Karpas-422 (cell line): ENCODE measurements at places on chromosomes 11 and 22.

- DNase-seq = no peak
Measured at GRCh38 chr11:15720460-15720859, 605.7 kb downstream of the INSC start.

DNA sequence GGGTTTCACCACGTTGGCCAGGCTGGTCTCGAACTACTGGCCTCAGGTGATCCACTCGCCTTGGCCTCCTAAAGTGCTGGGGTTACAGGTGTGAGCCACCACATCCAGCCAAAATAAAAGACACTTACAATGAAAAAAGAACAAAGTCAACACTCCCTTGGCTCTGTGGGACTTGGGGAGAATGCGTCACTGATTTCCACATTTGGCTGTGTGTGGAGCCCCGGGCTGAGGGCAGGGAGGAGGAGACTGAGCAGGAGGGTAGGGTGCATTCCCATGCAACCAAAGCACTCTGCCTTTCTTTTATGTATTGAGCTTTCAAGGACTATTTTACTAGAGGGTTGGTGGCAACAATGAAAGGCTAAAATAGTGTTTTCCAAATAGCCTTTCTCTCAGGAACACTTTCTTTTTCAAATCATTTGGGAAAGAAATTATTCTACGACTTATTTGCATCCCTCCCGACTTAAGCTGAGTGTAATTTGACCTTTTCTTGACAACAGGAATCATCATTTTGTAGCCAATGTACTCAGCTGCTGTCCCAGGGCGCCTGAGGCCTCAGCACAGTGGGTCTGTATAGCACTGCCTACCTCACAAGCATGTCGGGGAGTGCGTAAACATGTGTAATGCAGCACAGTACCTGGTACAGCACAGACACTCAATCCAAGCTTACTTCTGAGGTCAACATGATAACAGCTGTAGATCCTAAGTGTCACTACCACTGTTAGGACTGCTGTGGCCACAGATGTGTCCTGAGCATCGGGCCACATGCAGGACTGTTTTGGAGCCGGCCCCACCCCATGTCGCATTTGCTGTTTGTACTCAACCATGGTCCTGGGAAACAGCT, 10.1 kb upstream of the SERPIND1 start:
- DNase-seq = no peak

DNA sequence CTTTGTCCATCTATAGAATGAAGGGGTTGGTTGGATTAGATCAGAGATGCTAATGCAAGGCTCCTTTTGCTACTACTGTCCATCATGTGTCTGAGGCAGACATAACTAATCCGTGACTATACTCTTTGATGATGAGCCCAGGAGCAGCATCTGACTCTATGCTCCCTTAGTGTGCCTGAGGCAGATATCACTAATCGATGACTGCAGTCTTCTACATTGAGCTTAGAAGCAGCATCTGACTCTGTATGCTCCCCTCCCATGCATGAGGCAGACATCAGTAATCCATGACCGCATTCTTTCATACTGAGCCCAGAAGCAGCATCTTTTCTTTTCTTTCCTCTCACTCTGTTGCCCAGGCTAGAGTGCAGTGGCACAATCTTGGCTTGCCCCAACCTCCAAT, 4.2 kb downstream of the TCN2 start:
- DNase-seq = no peak

DNA sequence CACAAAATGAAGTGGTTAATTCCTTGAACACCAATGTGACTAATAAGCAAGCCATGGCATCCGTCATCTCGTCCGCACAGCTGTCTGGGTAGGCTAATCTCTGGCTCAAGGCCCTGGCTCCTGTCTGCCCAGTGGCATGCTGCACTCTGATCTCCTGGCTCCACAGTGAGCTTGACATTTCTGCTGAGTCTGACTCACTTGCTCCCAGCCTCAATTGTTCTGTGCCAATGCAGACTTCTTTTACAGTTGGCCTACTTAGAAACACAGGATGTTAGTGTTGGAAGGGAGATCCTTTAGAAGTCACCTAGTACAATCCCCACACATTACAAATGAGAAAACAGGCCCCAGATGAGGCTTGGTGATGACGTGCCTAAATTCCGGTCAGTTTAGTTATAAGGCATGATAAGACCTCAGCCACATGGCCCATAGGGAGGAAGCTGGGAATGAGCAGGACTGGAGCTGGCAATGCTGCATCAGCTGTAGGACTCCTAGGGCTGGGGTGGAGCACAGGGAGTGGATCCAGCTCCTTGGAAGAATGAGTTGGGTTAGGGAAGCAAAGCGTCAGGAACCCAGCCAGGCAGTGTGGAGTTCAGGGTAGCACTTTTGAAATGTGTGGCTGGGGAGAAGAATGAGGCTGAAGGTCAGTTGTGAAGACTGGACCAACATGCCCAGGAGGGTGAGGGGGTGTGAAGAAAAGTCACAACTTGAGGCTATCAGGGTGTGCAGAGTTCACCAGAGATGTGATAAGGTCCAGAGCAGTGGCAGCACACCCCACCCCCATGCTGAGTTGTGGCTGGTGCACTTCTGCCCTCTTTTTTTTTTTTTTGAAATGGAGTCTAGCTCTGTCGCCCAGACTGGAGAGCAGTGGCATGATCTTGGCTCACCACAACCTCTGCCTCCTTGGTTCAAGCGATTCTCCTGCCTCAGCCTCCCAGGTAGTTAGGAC, 70.2 kb upstream of the EED start:
- DNase-seq = no peak

DNA sequence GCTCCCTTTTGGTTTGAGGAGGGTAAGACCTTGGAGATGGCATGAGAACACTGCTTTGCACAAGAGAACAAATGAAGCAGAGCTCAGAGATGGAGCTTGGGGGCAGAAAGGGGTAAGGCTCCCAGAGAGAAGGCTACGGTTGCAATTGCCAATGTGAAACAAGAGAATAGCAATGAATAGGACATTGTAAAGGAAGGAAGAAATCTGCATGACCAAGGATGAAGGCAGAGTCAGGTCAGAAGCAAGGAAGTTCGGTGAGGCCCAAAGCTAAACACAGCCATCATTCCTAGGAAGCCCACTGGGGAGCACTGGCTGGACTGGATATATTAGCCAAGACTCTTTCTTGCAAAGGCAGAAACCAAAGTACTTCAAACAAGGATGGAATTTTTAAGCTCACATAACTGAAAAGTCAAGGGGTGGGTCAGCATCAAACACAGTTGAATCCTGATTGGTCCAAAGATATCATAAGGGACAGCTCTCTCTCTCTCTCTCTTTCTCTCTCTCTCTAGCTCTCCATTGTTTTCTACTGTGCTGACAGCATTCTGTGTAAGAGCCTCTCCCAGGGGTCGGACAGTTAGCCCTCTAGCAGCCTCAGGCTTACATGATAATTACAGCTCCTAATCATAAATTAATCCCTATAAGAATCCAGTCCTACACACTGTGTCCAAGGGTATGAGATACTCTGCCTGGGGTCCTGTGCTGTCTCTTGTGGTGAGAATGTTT, 484.3 kb downstream of the SOX6 start:
- no peak for DNase-seq

DNA sequence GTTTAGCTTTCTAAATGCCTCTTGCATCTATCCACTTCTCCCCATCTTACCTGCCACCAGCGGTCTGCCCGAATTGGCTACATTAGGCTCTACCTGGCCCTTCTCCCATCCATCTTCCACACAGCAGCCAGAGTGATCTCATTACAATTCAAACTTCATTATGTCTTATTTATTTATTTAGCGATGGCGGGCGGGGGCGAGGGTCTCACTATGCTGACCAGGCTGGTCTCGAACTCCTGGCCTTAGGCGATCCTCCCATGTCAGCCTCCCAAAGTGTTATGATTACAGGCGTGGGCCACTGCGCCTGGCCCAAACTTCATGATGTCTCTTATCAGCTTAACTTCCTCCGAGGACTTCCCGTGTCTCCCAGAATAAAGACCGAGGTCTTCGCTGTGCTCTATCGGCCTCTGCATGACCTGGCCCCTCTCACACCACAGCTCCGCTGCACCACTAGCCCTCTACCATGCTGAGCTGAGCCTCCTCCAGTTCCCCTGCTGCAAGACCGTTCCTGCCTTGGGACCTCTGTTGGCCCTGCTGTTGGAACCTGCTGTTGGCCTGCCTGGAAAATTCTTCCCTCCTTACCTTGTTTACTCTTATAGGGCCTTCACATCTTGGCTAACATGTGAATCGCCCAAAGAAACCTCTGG, 870 bp upstream of the CTTN start:
- DNase-seq = peak; percentile 77
